Transverse colon (tissue), 4 donors: ENCODE measurements at places on chromosomes 2 and 18. TPM values are rescaled to one million over a fixed set of nuclear protein-coding genes. Genes with fewer than 3 reads are reported as not detected.

RNF125 gene
- total RNA-seq: 11.3 TPM

SERPINB13 gene
- 1.4 TPM for total RNA-seq

DNA sequence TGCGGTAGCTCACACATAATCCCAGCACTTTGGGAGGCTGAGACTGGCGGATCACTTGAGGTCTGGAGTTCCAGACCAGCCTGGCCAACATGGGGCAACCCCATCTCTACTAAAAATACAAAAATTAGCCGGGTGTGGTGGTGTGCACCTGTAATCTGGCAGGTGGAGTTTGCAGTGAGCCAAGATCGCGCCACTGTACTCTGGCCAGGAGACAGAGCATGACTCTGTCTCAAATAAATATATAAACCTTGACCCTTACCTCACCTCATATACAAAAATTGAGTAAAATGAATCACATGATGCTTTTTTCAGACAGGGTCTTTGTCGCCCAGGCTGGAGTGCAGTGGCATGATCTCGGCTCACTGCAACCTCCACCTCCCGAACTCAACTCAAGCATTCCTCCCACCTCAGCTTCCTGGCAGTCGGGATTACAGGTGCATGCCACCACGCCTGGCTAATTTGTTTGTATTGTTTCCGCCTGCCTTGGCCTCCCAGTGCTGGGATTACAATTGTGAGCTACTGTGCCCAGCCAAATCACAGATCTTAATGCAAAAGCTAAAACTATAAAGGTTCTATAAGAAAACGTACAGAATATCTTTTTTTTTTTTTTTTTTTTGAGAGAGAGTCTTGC is 25.3 kb downstream of the XPO1 start:
- DNase-seq: peak; percentile 36

- no peak for DNase-seq
Measured at GRCh38 chr2:182706751-182707150, 9.3 kb upstream of the DNAJC10 start.

ICA1L gene
- 39.4 TPM for total RNA-seq

- peak; percentile 52 for DNase-seq
Measured at GRCh38 chr2:241309684-241310117, 5.8 kb downstream of the HDLBP start.

TUBA4A gene
- 44.9 TPM for total RNA-seq

DNA sequence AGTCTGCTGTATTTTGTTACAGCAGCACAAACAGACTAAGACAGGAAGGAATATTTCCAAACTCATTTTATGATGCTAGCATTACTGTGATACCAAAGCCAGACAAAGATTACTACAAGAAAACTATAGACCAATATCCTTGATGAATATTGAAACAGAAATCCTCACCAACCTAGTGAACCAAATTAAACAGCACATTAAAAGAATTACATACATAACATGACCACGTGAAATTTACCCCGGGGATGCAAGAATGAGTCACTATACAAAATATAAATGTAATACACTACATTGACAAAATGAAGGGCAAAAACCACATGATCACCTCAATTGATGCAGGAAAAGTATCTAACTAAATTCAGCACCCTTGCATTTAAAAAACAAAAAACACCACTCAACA is 112.6 kb downstream of the CHN1 start:
- no peak for DNase-seq

PARD6G gene
- total RNA-seq: 1.9 TPM

TTR gene
- total RNA-seq: 0.41 TPM

DNA sequence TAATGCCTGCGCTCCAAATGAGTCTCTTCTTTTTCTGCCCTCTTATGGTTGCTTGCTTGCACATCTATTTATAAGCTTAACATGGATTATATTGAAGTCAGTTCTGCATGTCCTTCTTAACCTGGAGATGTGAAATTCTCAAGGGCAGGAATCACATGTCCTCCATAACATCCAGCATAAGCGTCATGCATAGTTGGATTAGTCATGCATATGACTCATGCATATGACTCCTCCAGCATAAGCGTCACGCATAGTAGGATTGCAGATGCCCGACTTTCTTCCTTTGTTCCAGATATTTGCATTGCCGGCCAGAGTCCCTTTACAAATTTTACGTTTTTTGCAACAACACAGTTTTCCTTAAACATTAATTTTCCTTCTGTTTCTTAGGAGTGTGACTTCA is 308.6 kb downstream of the TGIF1 start:
- no peak for DNase-seq

DNA sequence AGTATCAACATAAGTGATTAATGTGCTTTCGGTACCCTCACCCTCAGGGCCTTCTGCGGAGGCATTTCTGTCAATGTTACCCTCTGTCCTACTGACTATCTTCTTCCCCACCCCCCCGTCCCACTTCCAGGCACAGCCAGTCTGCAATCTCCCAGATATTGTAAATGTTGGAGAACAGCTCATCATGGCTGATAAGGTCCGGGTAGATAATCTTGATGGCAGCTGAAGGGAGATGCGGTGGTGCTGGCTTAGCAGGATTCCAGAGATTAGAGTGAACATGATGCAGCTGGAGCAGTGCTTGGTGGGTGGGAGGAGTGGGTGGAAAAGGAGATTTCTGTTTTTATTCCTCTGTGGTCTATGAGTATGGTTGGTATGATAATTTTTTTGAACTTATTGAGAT is 15.5 kb downstream of the GTF2A1L start:
- no peak for DNase-seq

DNA sequence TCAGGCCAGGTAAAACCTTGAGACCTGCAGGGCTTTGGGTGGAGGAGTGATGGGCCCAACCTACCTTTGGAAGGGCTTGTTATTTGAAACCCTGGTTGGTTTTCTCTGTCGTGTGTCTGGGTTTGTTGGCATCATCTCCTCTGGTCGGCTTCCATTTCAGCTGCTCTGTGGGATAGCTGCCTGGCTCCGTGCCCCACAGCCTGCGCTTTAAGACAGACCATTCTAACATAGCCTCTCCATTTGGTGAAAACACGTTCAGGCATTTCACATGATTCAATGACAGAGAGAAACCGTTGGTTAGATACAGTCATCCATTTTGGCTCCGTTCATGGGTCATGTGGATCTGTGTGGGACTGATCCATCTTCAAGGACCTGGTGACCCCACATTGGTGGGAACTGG is 37.0 kb upstream of the LYPD6B start:
- no peak for DNase-seq

- no peak for DNase-seq
Measured at GRCh38 chr2:8355102-8355859, 326.6 kb upstream of the ID2 start.

UCN gene
- 2.2 TPM for total RNA-seq

DNA sequence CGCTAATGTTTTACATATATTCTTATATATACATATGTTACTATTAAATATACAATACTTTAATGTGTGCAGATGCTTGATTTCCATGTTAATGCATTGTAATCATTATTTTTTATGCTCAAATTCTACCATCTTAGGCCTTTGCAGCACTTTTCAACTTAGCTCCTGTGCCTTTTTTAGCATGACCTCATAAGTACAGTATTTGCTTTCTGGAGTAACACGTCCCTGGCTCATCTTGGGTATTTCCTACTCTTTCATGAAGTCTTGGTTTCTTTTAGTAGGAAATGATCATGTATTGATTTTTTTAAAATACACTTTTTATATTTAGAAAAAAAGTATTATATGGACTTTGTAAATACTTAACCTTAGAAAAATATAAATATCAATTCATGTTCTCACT is 36.5 kb downstream of the CAB39 start:
- no peak for DNase-seq

IL36A gene
- total RNA-seq: not detected

GRCh38 chr18:13206301-13206700 is 12.3 kb upstream of the LDLRAD4 start:
- DNase-seq: no peak

TNFAIP6 gene
- not detected for total RNA-seq

IL37 gene
- 2.6 TPM for total RNA-seq

CCDC141 gene
- 8.6 TPM for total RNA-seq

MRO gene
- total RNA-seq: not detected

- no peak for DNase-seq
Measured at GRCh38 chr2:148530350-148530749, 114.2 kb upstream of the EPC2 start.

GRCh38 chr2:191171708-191172355 is 21.0 kb upstream of the STAT4 start:
- no peak for DNase-seq

DNA sequence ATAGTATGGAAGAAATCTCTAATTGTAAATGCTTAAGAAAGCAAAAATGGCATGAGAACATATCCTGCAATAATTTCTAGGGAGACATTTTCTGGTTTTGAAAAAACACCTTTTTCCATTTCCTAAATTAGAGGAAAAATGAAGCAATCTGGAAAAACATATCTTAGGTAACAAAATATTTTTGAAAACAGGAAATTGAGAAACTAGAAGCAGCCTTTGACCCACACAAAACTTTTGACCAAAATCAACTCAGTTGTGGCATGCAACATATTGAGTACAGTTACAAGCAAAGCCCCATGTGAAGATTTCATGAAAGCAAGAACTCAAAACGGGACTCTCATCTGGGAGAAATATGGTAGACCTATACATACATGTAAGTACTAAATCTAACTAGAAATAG is 28.6 kb upstream of the CHAC2 start:
- no peak for DNase-seq

ANKRD23 gene
- total RNA-seq: 6.7 TPM

DNA sequence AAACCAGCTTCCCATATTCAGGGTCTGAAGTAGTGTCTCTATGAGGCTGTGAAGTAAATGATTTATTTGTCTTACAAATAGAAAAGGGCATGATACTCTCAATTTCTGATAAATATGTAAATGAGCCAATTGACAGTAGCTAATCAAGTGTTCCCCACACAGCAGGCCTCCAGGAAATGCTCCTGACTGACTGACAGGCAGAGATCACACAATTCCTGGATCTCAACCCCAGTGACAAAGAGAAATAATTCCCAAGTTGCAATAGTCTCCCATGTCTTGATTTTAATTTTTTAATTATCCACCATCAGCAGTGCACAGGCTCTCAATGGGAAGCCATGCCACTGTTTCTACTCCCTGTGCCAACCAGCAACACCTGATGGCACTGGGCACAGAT is 390.4 kb downstream of the SOX11 start:
- no peak for DNase-seq

DNA sequence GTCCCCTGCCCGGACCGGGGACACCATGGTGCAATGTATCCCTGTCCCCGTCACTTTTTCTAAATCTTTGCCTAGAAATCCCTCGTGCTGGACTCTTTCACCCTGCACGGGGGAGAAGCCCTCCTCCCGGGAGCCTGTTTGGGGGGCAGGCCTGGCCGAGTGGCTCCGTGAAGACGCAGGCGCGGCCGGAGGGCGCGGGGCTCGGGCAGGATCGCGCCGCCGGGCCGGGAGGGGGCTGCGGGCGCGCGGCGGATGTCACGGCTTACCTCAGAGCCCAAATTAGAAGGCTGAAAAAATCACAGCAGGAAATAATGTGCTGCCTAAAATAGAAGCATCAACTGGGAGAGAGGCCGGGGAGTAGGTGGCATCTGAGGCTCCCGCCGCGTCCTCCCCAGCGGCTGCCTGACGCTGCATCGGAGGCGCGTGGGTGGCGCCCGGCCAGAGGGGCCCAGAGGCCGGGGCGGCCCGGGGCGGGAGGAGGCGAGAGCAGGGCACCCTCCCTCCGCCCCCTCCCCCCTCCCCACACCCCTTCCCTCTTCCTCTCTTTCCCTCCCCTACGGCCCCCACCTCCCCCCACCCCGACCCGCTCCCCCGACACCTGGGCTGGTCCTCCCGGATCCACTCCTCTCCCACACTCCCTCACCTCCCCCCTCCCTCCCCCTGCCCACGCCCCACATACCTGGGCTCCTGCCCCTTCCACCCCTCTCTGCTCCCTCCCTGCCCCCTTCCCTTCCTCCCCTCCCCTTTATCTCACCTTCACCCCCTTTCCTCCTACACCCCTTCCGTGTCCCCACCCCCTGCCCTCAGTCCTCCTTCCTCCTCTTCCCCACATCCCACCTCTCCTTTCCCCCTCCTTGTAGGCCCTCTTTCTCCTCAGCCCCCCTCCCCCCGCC is 51.9 kb downstream of the SLC4A1AP start:
- no peak for DNase-seq

METAP1D gene
- total RNA-seq: 2.5 TPM

REG1A gene
- total RNA-seq: not detected

DNA sequence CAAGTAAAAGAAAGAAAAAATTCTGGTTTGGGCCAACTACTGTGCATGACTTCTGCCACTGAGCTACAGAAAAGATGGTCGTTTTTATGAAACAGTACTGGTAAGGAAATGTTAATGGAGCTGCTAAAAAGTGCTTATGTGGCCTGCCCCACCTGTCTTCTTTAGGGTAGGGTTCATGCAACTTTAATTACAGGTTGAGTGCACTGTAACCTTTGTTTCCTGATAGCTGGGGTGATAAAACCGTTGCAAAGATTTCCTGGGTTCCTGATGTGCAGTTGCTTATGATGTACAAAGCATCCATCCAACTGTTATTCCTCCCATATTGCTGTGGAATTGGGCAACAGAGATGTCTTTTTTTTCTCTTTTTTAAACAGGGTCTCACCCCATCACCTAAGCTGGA is 34.3 kb upstream of the PUM2 start:
- DNase-seq: peak; percentile 27

GRCh38 chr18:23355206-23355605 is 97.9 kb upstream of the RIOK3 start:
- no peak for DNase-seq

G6PC2 gene
- not detected for total RNA-seq

DNA sequence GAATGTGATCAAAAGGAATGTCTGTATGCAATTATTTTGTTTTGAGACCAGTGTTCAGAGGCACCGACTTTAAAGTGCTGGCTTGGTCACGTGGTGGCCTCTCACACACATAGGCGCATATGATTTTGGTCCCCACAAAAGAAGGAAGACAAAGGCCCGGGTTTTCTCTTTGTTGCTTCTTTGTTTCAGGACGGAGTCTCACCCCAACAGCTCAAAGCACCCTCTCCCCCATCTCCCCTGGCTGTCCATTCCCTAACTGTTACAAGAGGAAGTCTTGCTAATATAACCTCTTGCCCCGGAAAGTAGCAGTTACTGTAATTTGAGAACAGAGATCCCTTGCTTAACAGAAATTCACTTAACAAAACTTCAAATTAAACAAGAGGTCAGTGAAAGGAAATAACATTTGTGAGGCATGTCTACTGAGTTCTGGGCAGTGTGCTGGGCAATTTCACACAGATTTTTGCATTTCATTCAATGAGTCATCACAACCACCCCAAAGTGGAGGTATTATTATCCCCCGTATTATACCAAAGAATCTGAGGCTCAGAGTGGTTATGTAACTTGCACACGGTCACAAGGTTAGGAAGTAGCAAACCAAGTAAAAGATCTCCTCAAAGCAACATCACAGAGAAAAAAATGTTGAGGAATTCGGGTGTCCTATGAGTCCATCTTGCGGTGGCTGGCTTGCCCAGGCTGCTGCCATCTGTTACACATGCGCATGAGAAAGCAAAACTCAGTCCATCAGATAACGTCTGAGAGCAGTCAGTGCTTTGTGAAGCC is 75.8 kb downstream of the SDC1 start:
- DNase-seq: no peak

- peak; percentile 13 for DNase-seq
Measured at GRCh38 chr2:199602271-199602895, 144.6 kb upstream of the SATB2 start.
